ENCODE measurements at places on chromosomes 2 and 18.

DNA sequence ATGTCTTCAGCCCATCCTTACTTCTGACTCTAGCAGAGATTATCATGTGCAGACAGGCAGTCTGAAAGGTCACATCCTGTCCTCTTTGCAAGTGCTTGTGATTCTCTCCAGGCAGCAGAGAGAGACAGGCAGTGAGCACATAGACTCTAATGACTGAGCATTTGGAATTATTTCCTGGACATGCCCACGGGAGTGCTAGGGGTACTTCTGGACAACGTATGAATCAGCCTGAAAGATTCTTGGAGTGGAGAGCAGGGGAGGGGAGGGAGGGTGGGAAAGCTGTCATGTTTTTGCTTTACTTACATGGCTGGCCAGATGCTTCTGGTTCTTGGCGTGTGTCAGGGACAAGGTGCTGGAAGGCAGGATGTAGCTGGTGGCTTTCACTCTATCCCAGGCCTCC lies 150.6 kb downstream of the RIF1 start:
- DNase-seq, result no peak

DNA sequence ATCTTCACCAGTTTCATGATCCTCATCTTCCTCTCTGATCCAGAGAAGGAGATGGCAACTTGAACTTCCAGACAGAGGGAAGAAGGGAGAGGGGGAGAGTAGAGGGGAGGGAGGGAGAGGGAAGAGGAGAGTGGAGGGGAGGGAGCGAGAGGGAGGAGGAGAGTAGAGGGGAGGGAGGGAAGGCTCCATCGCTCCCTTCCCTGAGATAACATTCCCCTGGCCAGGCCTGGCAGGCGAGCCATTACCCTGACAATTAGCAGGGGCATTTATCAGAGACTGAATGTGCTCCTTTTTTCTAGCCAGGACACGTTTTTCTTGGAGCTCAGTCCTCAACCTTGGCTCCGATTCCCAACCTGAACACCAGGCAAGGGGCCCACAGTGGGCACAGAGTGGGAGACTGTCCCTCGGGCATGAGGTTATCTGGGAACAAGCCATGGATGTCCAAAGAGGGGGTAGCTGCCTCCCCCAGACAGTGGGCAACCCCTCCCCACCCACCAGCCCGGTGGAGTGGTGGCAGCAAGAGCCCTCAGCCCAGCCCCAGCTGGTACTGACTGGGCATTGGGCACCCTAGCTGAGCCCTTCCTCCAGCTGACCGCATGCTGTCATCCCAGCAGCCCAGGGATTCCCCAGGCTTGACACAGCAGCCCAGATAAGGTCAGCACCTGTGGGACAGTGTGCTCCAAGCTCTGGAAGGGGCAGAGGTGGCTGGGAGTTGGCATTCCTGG lies 81.8 kb downstream of the TNS1 start:
- DNase-seq, result no peak

- DNase-seq, result no peak
Observed at GRCh38 chr18:56541340-56541739, 97.1 kb downstream of the TXNL1 start.

GRCh38 chr2:202267495-202267894 lies 1.9 kb downstream of the NOP58 start:
- DNase-seq, result no peak

DNA sequence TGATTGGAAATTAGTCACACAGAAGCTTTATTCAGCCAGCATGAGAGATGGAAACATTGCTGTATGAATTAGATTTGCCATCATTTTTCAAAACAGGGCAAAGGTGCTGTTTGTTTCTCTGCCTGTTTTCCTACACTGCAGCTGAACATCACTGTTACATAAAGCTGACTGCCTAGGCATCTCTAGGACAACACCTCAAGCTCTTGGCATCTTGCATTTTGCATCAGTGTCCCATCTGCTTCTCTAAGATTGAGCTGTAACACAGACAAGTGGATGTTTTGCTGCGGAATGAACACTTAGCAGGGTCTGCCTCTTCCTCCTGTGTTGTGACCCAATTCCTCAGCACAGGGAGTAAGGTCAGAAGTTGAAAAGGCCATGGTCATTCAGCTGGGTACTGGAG lies 4.9 kb downstream of the CCT7 start:
- no peak for DNase-seq

- DNase-seq, result no peak
Observed at GRCh38 chr18:3321133-3321812, 59.3 kb downstream of the MYL12B start.

DNA sequence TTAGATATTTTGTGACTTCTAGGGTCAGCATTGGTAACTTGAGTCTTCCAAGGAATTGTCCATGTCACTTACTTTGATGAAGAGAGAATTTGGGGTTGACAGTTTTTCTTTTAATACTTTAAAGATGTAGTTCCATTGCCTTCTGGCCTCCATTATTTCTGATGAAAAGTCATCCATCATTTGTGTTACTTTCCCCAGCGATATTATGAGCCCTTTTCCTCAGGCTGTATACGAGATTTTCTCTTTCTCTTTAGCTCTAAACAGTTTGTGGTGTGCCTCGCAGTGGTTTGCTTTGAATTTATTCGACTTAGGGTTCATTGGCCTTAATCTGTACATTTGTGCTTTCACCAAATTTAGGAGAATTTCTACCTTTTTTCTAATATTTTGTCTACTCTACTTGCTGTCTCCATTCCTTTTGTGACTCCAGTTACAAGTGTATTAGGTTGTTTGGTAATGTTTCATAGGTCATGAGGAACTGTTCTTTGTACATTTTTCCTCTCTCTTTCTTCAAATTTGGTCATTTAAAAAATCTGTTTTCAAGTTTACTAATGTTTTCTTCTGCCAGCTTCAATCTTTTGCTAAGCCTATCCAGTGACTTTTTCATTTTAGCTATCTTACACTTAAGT lies 131.4 kb upstream of the OTOS start:
- no peak for DNase-seq

GRCh38 chr2:236745420-236746210 lies 176.0 kb downstream of the ACKR3 start:
- DNase-seq, result no peak

GRCh38 chr18:29083545-29083944 lies 906.6 kb upstream of the CDH2 start:
- no peak for DNase-seq

- DNase-seq, result no peak
Observed at GRCh38 chr2:227010433-227010832, 153.6 kb downstream of the COL4A4 start.

GRCh38 chr2:208012449-208012848 lies 12.9 kb downstream of the PLEKHM3 start:
- no peak for DNase-seq

- no peak for DNase-seq
Observed at GRCh38 chr2:241763551-241764274, 12.9 kb upstream of the GAL3ST2 start.

GRCh38 chr2:6924924-6925409 lies 7.8 kb downstream of the RNF144A start:
- no peak for DNase-seq

- no peak for DNase-seq
Observed at GRCh38 chr2:75199428-75200011, at the start of gene TACR1. TSS of gene TACR1 (minus strand) at chr2:75199520. CDS start at chr2:75198934, 586 bp downstream.

- no peak for DNase-seq
Observed at GRCh38 chr2:21372654-21373053, 248.9 kb downstream of the TDRD15 start.

DNA sequence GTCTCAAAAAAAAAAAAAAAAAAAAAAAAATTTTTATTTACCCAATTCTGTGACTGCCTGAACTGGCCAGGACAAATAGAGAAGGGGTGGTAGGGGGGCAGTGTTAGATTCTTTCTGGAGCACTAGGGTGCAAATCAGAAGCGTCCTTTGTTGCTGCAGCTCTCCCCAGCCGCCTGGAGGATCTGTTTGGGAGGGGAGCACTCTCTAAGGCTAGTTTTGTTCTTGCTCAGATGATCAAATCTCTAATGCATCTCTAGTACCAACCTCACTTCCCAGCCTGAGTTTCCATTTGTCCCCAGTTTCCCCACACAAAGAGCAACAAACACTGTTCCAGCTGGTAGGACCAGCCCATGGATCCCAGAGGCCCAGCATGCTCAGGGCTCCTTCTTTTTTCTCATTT lies 83.0 kb downstream of the GBX2 start:
- no peak for DNase-seq

- no peak for DNase-seq
Observed at GRCh38 chr2:36473230-36473629, 117.7 kb downstream of the CRIM1 start.

- no peak for DNase-seq
Observed at GRCh38 chr2:128625963-128626759, 307.5 kb upstream of the HS6ST1 start.

DNA sequence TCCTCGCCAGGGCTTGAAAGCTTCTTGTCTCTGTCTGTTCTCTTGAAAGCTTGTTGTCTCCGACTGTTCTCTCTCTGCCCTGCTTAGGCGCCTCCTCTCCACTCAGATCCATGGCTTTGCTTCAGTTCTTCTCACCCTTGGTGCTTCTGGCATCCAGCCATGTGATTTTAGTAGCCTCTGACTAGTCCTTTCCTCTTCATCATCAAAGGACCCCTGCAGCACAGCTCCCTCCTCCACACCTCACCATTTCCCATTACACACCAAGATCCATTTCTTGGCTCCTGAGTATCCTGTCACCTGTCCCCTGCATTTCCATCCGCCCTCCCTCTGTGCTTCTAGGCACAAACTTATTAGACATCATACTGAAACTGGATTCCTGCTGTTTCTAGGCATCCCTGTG lies 59.4 kb downstream of the ZNF236 start:
- no peak for DNase-seq

DNA sequence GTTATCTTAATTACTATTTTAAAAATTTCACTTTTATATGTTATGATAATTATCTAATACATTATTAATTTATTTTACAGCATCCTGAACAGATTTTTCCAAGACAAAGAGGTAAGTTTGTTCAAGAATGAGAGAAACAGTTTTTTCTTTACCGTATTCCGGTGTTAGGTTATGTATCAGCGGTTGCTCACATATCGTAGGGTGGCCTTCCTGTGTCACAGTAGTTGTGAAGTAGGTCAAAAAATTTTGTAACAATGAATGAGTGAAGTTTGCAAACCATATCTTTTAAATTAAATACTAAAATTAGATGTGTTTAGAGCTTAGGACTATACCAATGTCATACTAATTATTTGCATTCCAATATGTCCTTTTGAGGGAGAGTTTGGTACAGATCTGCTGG lies 33.5 kb downstream of the MRPS9 start:
- no peak for DNase-seq

DNA sequence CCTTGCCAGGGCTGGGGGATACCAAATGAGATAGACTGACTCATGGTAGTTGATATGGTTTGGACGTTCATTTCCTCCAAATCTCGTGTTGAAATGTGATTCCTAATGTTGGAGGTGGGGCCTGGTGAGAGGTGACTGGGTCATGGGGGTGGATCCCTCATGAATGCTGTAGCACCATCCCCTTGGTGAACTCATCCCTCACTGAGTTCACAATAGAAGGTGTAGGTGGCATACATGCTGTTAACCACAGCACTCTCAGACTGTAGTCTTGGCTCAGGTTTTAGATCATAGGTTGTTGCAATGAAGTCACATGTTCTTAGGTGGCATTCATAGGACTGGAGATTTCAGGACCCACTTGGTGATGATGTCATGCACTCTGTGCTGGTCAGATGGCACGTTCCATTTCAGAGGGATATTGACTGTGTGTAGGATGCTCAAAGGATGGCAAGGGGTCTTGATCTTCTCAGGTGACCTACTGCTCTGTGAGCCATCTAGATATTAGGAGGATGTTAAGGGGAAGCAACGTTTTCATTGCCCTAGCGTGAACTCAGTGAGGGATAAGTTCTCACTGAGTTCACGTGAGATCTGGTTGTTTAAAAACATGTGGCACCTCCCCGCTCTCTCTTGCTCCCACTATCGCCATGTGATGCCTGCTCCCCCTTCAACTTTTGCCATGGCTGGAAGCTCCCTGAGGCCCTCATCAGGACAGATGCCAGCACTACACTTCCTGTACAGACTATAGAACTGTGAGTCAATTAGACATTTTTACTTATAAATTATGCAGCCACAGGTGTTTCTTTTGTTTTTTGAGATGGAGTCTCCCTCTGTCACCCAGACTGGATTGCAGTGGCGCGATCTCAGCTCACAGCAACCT lies 73.8 kb upstream of the ACAA2 start:
- DNase-seq, result no peak

DNA sequence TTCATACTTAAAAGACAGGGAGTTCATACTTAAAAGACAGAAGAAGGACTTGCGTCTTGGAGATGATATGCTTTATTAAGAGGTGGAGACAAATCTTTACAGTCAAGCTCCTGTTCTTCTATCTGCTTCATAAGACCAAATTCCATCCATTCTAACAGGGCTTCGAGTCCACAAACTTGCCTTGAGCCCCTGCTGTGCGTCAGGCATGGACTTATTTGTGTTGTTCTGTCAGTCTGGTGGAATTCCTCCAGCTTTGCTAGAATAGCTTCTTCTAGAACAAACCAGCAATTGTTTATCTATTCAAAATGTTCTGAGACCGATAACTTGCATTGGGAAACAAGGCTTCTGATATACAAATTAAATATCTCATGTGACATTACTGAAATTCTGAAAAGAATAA lies 73.9 kb upstream of the SOX11 start:
- no peak for DNase-seq

DNA sequence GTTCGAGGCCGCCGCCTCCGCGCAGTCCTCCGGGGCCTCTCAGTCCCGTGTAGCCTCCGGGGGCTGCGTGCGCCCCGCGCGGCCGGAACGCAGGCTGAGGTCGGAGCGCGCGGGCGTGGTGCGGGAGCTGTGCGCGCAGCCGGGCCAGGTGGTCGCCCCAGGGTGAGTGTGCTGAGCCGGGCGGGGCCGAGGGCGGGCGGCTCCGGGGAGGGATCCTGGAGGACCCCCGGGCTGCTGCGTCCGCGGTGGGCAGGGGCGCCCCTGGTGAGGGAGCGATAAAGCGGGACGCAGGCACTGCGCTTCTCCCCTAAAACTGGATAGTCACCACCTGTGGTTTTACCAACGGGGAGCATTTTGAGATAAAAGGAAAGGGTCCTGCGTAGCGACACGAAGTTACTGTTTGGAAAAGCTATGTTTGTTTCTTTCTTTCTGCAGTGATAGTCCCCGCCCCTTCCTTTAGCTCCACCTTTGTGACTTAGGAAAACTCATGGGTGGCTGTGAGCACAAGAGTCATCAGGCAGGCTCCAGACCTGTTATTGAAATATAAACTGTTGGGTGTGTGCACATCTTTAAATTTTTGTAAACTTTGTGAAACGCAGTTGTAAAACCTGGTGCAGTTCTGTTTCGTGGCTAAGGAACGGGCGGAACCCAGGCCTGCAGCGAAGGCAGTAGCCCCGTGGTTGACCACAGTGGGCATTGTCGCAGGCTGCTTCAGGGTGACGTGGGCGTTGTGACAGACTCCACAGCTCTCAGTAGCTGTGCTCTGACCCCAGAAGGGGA lies 687 bp downstream of the CTDP1 start:
- DNase-seq, result no peak
